ENCODE measurements at places on chromosomes 13 and 19. TPM values are rescaled to one million over a fixed set of nuclear protein-coding genes. Genes with fewer than 3 reads are reported as not detected.

The GPR183 gene
- not detected for total RNA-seq

The CYP4F11 gene
- 5.6 TPM for total RNA-seq

The SOX1 gene
- total RNA-seq = not detected

The IGFL1 gene
- 3.8 TPM for total RNA-seq

The ZNF600 gene
- total RNA-seq = not detected

The CEACAM7 gene
- total RNA-seq = not detected

The KRTDAP gene
- not detected for total RNA-seq

The C19orf81 gene
- total RNA-seq = 12.5 TPM

The ITGBL1 gene
- 1.2 TPM for total RNA-seq

The PSG5 gene
- total RNA-seq = 0.58 TPM

The SRRM5 gene
- total RNA-seq = 0.98 TPM

The DPF1 gene
- 4.8 TPM for total RNA-seq

The CYSLTR2 gene
- not detected for total RNA-seq

The EDNRB gene
- total RNA-seq = not detected

The ZNF558 gene
- total RNA-seq = 6.4 TPM

The PSG6 gene
- total RNA-seq = not detected

The PSG7 gene
- total RNA-seq = not detected

The PTH2 gene
- not detected for total RNA-seq

The C19orf38 gene
- not detected for total RNA-seq

The TGFBR3L gene
- not detected for total RNA-seq
